Activated naive CD8-positive, alpha-beta T cell treated with anti-CD3 and anti-CD28 coated beads, Interleukin-2, amount 50 U/mL, for 24 hours (primary cell): ENCODE measurements at places on chromosomes 2 and 18.

DNA sequence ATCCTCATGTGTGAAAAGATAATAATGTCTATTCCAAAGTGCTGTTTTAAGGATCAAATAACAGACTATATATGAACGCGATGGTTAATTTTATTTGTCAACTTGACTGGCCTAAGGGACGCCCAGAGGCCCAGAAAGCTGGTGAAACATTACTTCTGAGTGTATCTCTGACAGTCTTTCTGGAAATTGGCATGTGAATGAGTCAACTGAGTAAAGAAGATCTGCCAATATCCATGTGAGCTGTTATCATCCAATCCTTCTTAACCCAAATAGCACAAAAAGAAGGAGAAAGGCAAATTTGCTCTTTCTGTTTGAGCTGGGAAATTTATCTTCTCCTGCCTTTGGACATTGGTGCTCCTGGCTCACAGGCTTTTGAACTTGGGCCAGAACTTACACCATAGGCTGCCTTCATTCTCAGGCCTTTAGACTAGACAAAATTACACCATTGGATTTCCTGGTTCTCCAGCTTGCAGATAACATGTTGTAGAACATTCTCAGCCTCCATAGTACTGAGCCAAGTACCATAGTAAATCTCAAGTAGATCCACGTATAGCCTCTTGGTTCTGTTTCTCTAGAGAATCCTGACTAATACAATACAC lies 114.7 kb upstream of the DOCK10 start:
- no peak for DNase-seq

GRCh38 chr2:224772494-224772893 lies 56.3 kb upstream of the CCDC195 start:
- no peak for DNase-seq

GRCh38 chr18:58572181-58572580 lies 56.7 kb downstream of the ALPK2 start:
- no peak for DNase-seq

DNA sequence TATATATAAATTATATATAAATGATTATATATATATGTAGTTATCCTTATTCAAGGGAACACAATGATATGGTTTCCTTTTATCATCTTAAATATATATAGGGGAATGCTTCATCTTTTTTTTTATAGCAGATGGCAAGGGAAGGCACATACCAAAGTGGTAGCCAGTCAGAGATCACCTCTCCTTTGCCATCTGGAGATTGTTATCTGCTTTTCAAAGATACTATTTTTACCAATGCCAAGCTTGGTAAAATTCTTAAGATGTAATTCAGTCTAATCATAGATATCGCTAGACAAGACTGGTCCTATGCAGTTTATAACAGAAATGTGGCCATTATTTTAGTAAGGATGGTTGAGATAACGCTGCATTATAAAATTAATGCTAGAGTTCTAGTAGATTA lies 64.7 kb upstream of the DSEL start:
- DNase-seq, result no peak

- no peak for DNase-seq
Measured at GRCh38 chr2:121690095-121690494, 40.8 kb upstream of the CLASP1 start.

GRCh38 chr2:230944757-230945372 lies 19.8 kb upstream of the GPR55 start:
- DNase-seq, result no peak

- DNase-seq, result no peak
Measured at GRCh38 chr2:124437811-124438210, 412.7 kb downstream of the CNTNAP5 start.

GRCh38 chr2:145584353-145584752 lies 1064.4 kb upstream of the ZEB2 start:
- no peak for DNase-seq

- DNase-seq, result no peak
Measured at GRCh38 chr2:112848833-112849232, 12.3 kb upstream of the IL1B start.

DNA sequence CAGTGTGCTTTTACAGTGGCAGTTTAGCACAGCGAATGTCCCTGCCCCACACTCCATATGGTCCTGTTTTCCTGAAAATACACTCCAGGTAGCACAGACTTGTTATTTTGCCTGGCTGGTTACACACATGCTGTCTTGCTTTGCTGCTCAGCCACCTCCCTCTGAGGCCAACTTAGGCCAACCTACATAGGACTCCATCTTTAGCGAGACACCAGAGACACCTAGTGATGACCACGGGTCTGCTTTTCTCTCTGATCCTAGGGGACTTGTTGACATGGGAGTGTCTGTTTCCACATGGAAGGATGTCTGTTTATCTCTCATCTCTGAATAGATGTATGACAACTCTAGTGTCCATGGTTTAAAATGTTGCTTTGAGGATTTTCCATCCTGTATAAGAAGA lies 43.3 kb downstream of the PLEKHB2 start:
- no peak for DNase-seq

DNA sequence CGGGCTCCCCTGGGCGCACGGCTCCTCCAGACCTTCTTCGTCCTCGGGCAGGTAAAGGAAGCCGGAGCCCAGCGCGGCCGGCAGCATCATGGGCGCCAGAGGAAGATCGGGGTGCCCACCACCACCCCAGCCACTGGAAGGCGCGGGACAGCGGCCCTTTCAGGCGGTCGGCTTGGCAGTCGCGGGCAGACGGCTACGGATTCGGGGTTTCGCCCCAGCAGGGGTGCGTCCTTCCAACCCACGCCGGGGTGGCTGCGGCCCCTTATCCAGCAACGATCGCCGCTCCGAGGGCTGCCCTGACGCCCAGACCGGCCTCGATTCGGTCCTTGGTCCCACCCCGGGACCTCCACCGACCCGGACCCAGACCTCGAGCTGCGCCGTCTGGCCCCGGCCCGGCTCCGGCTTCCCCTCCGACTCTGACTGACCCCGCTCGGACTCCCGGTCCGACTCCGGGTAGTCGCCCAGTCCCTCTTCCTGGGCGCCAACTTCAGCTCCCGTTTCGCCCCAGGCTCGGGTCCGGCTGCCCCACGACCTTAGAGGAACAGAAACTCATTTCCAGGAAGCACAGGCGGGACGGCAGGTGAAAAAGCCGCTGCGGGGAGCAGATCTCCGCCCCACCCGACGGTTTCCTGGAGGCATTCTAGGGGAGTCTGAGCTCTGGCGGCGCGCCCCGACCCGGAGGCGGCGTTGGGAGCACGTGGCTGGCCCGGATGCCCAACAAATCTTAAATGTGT lies 30.2 kb upstream of the SSB start:
- DNase-seq, result peak; percentile 39

GRCh38 chr18:42414756-42415454 lies 459.9 kb downstream of the PIK3C3 start:
- no peak for DNase-seq

- no peak for DNase-seq
Measured at GRCh38 chr2:206533977-206534376, 90.6 kb downstream of the ADAM23 start.

GRCh38 chr2:215900843-215901242 lies 112.5 kb downstream of the MREG start:
- no peak for DNase-seq

GRCh38 chr2:150917961-150918713 lies 343.5 kb downstream of the RBM43 start:
- DNase-seq, result no peak

DNA sequence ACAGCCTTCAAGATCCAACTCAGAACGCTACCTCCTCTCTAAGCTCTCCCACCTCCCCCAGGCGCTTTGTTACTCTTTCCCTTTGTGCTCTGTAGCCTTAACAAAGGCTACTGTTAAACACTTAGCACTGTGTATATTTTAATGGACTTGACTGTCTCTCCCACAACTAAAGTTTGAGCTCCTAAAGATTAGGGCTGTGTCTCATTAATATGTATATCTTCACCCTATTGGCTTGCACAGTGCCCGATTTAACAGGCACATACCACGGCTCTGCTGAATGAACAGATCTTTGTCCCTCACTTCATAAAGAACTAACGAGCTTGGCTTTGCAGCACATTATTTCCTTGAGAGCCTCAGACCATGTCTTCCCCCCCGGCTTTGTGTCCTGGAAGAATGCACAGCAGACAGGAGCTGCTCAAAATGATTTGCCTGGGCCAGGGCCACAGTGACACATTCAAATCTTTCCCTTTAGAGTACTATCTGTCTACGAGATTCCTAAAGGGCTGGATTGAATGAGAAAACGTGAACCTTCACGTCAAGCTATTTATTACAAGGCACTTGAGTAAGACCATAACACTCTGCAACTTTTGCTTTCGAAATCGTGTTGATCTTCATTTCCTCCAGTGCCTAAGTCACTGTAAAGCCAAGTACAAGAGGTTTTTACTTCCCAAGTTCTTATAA lies 22.1 kb downstream of the ABHD3 start:
- DNase-seq, result peak; percentile 15

DNA sequence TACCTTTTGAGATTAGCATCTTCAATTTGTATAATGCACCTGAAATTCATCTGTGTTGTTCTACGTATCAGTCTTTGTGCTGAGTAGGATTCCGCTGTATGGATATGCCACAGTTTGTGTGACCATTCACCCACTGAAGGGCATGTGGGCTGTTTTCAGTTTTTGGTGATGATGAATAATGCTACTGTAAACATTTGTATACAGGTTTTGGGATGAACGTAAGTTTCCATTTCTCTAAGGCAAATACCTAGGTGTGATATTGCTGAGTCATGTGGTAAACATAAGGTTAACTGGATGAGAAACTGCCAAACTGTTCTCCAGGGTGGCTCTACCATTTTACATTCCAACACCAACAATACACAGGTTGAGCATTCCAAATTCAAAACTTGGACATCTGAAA lies 35.1 kb downstream of the CABYR start:
- no peak for DNase-seq

DNA sequence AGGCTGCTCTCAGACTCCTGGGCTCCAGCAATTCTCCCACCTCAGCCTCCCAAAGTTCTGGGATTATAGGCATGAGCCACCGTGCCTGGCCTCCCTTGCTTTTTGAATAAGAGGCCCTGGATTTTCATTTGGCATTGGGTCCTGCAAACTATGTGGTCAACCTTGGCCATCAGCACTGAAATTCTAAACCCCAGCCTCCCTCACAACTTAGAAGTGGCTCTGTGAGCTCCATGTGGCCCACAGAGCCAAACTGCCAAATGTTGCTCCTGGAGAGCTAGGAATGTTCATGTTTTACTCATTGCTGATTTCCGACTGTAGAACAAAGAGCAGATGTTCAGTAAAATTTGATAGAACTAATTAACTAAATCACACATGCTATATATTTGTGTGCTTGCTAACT lies 210.6 kb upstream of the AGAP1 start:
- no peak for DNase-seq

DNA sequence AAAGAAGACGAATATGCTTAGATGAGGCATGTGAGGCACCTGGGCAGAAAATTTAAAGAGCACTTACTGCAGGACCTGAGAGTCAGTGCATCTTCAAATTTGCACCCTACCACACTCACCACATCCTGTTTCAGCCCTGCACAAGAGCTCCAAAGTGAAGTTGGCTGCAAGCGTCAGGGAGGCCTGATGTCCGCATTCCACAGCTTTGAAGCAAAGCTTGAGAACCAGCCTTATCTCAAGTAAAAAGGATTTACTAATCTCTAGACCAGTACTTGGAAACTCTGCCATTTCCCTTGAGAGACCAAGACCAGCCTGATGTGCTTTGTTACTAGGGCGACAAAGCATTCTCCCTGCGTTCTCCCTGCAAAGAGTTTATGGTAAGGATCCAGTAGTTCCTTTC lies 3.4 kb upstream of the ASNSD1 start:
- DNase-seq, result peak; percentile 44

- peak; percentile 63 for DNase-seq
Measured at GRCh38 chr2:73981081-73982001, 3.4 kb upstream of the TET3 start.

DNA sequence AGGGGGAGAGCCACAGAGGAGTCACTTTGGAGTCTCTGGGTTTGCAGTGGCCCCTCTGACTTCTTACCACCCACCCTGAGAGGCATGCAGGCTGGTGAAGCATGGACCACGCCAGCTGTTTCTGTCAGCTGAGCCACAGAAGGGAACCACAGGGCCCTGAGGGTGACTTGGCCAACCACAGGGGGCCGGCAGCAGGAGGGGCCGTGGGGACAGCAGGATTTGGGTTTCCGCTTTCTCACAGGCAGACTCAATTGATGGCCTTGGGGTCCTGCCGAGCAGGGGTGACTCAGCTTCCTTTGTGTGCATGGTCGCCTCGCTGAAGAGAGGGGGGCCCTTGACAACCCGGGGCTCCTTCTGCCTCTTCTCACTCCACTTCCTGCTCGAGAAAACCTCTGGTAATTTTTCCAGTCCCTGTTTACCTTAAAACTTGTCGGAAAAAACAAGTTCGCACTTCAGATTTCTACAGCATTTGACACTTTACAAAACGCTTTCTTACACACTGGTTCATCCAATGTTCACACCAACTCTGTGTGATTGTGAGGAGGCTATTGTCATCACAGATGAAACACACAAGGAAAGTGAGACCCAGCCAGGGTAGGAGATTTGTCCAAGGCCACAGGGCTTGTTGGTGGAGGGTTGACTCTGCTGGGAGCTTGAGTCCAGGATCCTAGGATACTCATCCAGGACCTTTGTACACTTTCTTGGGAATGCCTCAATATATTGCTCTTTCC lies 311.2 kb downstream of the LPIN1 start:
- DNase-seq, result peak; percentile 60

DNA sequence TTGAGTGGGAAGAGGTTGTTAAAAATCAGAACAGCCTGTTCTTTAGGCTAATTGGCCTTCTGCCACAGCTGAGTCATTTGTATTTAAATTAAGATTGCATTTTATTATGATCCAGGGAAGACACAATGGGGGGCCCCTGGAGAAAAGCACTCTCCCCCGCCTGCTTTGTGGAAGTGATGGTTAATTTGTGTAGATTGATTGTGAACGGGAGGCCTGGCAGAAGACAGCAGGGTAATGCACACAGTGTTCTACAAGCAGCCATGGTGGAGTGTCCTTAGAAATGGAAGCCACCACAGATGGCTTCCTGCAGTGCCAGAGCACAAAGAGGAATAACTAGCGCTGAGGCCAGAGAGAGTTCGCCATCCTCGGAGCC lies 19.6 kb downstream of the RAMP1 start:
- DNase-seq, result no peak

- DNase-seq, result no peak
Measured at GRCh38 chr18:49632588-49632987, 70.7 kb downstream of the LIPG start.

DNA sequence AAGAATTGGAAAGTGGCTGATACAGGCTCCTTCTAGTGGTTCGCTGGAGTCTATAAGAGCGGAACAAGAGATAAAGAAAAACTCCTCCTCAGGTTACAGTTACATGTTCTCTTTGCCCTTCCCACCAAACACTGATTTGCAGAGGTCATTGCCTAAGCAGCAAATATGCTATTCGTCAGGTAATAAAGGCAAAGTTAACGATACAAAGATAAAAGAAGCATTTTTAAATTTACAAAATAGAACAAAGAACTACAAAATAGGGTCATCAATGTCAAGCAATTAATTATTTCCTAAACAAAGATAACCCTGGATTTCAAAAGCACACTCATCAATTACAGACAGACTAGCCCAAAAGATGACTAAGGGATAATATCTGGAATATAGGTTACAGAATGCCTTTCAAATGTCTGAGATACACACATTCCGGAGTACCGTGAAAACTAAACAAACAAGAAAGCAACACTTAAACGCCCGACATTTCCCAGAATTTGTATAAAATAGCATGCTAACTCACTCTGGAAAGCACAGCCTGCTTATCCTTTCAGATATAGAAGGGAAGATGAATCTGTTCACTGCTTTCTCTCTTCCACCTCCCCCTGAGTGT lies 186.4 kb downstream of the MREG start:
- no peak for DNase-seq
